ENCODE measurements at places on chromosomes 4 and X. TPM values are rescaled to one million over a fixed set of nuclear protein-coding genes. Genes with fewer than 3 reads are reported as not detected.

Gene PHKA1
- 4.9 TPM for polyA plus RNA-seq

Gene SYNPO2
- polyA plus RNA-seq = 72.4 TPM

GRCh38 chrX:34238896-34239295, 106.8 kb upstream of the FAM47A start:
- H3K4me3 ChIP-seq = no peak overlapping the region
- no peaks in the 10 kb centered on the region for H3K4me1 ChIP-seq
- no peaks in the 10 kb centered on the region for H3K27me3 ChIP-seq
- DNase-seq = no peak
- no peak overlapping the region for H3K27ac ChIP-seq

DNA sequence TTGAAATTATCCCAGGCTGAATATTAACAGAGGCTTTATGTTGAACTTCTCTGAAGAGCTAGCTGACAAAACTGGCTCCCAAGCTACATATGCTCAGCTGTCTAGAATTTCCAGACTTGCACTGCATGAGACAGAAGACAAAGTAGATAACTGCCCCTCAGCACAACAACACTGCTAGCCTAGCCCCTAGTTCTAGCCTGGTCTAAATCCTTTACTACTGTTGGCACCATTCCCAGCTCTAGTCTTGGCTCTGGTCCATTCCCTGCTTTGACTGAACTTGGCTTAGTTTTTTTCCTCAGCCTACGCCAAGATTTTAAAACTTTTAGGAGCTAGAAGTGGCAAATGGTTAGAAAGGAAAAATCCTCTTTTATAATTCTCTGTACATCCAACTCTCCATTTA, 7.6 kb upstream of the OPHN1 start:
- no peak overlapping the region for H3K4me3 ChIP-seq
- no peak for DNase-seq
- no peaks in the 10 kb centered on the region for H3K36me3 ChIP-seq
- H3K27me3 ChIP-seq = no peaks in the 10 kb centered on the region
- no peaks in the 10 kb centered on the region for H3K4me1 ChIP-seq

Data from heart left ventricle (tissue), 16 donors.